ENCODE measurements at places on chromosomes 16 and 17.

- DNase-seq, result no peak
These were observed 65.9 kb upstream of the SDK2 start for GRCh38 chr17:73710095-73710592.

DNA sequence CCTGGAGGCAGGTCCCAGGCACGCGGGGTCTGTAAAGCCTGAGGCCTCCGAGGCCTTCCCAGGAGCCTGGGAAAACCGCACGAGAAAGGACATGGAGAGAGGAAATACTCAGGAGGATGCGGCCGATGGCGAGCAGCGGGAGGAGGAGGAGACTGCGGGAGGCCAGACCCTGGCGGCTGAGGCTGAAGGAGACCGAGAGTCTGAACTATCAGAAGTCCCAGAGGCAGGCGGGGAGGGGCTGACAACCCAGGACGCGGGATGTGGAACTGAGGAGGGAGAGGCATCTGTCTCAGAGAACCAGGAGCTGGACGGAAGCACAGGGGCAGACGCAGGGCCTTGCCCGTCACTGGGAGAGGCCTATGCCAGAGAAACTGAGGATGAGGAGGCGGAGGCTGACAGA lies 2.4 kb downstream of the APOBR start:
- DNase-seq, result no peak

GRCh38 chr17:74552037-74552436 lies 6.1 kb upstream of the CD300C start:
- no peak for DNase-seq

DNA sequence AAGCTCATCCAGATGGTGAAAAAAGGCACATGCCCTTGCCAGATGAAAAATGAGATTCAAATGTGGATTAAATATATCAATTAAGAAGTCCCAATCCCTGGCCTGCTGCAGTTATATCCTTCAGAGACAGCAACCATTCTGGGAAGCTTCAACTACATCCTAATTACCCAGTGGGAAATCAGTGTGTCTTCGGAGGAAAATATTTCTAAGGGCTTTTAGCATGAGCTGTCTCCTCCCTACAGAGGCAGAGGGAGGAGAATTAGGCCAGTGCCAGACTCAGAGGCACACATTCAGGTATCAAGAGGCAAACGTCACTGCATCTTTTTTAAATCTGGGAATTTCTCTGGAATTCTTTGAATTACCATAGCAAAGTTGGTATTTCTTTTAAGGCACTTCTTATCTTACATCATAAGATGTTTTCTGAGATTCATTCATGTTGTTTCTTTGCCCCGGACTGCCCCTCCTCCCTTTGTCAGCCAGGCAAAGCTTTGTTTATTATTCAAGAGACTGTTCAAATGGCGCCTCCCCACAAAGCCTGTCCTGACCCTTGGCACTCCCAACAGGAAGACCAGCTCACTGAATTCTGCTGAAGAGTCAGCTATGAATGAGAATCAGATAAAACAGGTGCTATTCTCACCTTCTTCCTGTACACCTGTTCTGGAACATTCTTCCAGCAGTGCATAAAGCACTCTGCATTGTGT lies 38.3 kb upstream of the SMPD3 start:
- DNase-seq, result no peak

- no peak for DNase-seq
These were observed 2.1 kb downstream of the SLC2A4 start for GRCh38 chr17:7283471-7284216.

DNA sequence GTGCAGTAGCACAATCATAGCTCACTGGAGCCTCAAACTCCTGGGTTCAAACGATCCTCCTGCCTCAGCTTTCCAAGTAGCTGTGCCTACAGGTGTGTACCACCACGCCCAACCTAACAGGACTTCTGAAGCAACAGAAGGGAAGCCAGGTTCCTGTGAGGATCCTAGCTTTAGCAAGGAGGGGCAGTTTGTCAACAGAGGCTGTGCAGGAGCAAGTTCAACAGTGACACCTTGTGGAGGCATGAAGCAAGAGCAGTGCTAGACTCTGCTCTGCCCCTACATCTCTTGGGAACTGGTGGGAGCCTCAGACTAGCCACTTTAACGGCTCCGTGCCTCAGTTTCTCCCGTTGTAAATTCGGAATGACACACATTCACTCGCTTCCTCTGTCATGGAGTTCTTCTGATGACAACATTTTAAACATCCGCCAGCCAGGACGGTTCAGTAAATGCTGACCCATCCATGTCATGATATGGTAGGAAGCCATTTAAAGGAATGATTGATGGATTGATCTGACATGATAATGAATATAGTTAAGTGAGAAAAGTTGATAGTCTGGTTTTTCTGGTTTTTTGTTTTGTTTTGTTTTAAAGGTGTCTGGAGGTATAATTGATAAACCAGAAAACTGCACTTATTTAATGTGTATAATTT lies 218.7 kb downstream of the MRTFB start:
- DNase-seq, result no peak

GRCh38 chr17:41439375-41439774 lies 1.4 kb downstream of the KRT38 start:
- no peak for DNase-seq

GRCh38 chr16:57999366-57999970 lies 1.0 kb downstream of the ZNF319 start:
- no peak for DNase-seq

DNA sequence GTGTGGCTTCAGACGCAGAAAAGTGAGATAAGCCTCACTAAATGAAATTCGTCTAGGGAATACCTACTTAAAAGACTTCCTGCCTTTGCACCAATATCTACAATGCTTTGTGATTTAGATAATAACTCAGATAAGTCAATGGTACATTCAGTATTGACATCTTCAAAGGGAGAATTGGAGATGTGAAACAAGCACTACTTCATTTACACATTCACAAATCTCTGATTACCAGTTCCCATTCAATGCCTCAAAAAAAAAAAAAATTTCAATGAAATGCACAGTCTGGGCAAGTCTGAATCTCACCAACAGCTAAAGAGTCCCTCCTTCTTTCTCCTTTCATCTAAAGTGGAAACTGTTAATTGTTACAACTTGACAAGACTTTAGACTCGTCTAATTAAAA lies 3.7 kb downstream of the PHF12 start:
- no peak for DNase-seq

DNA sequence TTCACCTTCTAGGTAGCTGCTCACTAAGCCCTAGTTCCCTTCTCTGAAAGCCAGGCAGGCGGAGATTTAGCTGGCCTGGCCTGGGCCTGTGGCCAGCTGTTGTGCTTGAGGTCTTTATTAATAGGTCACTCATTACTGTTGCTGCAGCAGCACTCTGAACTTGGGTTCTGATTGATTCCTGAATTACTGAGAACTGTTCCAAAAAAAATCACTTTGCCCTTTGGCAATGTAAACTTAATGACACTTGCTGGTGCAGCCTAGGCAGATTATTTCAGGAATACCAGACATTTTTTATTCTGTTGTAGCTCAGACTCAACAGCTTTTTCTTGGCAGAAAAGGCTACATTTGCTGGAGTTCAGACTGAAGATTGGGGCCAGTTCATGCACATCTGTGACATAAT lies 2.7 kb downstream of the TOM1L1 start:
- DNase-seq, result no peak

- DNase-seq, result no peak
These were observed 26.0 kb upstream of the LASP1NB start for GRCh38 chr17:38899421-38899820.

DNA sequence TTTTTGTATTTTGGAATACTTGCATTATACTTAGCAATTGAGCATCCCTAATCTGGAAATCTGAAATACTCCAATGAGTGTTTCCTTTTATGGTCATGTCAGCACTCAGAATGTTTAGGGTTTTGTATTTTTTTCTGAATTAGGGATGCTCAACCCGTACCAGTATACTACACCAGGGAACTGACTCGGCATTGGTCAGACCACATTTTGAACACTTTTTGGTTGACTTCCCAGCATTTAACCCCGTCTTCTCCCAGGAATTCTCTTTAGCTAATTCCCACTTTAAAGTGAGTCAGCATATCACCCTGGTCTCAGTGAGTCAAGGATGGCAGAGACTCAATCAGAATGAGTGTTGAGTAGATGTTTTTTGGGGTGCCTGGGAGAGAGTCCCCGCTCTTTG lies 177.9 kb downstream of the SPECC1 start:
- no peak for DNase-seq

Measured in non-pigmented ciliary epithelial cell (primary cell).